Stimulated activated CD8-positive, alpha-beta memory T cell treated with anti-CD3 and anti-CD28 coated beads, Interleukin-4, amount 100 ng/mL, for 48 hours (primary cell): ENCODE measurements at places on chromosomes 11 and 22.

DNA sequence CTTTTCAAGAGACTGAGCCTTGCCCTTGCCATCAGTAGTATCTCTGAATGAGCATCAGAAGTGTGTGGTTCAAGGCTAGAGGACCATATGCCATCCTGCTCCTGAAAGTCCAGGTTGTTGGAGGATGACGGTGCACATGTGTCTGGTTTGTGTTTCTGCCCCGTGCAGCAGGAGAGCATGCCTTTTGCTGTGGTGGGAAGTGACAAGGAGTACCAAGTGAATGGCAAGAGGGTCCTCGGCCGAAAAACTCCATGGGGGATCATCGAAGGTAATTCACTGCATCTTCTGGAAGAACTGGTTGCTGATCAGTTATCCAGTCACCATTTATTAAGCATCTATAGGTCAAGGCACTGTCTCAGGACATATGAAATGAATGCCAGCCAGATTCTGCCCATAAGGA is 6.1 kb upstream of the WBP2NL start:
- DNase-seq = no peak

GRCh38 chr11:121282886-121283502 is 9.6 kb upstream of the SC5D start:
- DNase-seq = no peak

DNA sequence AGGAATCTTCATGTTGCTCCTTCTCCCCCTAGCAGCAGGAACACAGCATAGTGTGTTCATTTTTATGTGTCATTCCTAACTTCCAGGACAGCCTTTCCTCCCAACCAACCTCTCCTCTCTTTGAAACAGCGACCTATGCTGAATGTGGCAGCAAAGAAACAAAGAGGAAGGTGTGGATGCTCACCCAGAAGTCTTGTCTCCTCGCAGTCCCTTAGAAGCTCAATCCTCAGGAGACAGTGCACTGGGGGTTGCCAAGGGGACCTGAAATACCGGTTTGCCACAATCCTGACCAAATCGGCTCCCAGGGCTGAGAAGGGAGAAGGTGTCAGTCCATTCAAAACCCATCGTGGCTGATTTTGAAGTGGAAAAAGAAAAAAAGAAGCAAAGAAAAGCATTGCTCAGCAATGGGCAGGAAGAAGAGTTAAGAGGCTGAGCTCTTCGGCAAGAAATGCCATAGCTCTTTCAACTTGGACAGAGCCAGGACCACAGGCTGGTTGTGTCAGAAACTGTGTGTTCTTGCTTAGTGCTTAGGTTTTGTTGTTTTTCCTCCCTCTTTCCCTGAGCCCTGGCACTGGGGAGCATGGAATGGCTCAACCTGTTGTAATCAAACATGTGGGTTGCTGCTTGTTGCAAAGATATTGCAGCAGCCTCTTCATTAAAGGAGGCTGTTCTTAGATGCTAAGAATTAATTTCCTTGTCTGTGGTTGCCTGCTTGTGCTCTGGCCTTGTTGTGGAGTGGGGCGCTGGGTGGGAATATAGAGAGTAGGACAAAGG is 30.4 kb upstream of the TENM4 start:
- no peak for DNase-seq

GRCh38 chr11:14114269-14114668 is 151.7 kb downstream of the SPON1 start:
- DNase-seq = no peak

DNA sequence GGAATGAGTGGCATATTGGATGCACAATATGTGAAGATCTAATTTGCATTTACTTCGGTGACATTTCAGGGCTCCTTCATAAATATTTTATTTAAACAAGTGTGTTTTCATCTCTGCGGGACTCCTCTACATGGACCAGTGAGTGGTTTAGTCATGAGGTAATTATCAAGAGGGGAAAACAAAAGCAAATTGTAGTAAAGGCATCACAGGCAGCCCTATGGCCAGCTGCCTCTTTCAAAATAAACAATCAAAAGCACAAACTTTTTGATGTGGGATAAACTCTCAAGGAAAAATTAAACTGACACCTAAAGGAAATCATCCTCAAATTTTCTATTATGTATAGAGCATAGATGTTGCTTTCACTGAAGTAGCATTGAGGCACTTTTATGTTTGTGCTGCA is 6.0 kb downstream of the SYT9 start:
- no peak for DNase-seq

GRCh38 chr11:100512475-100512874 is 174.6 kb upstream of the ARHGAP42 start:
- no peak for DNase-seq

DNA sequence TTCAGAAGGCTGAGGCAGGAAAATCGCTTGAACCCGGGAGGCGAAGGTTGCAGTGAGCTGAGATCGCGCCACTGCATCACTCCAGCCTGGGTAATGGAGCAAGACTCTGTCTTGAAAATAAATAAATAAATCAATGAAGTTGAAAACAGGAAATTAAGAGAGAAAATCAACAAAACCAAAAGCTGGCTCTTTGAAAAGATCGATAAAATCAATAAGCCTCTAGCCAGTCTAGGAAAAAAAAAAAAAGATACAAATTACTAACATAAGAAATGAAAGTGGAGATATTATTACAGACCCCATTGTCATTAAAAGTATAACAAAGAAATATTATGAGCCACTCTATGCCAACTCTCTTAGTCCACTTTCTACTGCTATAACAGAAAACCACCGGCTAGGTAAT is 48.0 kb upstream of the NUP160 start:
- DNase-seq = no peak

GRCh38 chr11:133955081-133955891 is 1.5 kb downstream of the IGSF9B start:
- DNase-seq = peak; percentile 63

DNA sequence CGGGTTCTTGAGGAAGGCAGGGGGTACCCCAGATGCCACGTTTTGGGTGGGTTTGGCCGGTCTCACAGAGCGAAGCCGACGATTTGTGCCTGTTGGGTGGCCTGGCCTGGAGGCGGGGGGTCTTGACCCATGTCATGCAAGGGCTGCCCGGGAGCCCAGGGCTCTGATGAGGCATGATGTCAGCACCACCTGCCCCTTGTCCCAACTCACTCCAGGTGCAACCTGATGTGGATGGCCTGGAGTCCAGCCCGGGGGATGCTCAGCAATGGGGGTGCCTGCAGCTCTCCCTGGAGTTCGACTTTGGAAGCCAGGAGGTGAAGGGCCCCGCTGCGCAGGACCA is 851 bp downstream of the SYT8 start:
- DNase-seq = no peak

- DNase-seq = no peak
These were observed 99.6 kb upstream of the GRAMD1B start for GRCh38 chr11:123330471-123330870.

DNA sequence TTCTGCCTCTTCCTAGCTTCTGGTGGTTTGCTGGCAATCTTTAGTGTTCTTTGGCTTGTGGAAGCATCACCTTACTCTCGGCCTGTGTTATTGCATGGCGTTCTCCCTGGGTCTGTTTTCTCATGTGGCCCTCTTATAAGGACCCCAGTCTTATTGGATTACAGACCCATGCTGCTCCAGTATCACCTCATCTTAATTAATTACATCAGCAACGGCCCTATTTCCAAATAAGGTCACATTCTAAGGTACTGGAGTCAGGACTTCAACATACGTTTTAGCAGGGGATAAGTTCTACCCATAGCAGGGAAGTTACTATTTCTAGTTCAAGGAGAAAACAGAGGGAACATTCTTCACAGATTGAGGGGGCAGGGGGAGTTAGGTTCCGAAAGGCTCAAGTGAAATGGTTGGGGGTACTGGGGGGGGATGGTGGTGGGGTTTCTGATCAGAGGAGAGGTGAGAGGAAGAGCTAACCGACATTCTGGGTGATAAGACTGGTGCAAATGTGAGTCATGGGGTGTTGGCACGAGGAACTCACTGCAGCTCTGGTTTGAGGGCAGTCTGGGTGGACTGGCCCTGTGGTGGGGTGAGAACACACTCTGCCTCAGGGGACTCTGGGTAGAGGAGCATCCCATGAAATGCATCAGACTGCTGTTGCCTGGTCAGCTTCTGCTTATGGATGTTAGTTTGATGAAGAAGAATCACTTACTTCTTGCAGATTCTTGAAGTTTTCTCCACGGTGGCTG is 51.5 kb upstream of the ZBED5 start:
- no peak for DNase-seq

GRCh38 chr11:44866286-44866685 is 84.4 kb downstream of the TP53I11 start:
- DNase-seq = no peak

DNA sequence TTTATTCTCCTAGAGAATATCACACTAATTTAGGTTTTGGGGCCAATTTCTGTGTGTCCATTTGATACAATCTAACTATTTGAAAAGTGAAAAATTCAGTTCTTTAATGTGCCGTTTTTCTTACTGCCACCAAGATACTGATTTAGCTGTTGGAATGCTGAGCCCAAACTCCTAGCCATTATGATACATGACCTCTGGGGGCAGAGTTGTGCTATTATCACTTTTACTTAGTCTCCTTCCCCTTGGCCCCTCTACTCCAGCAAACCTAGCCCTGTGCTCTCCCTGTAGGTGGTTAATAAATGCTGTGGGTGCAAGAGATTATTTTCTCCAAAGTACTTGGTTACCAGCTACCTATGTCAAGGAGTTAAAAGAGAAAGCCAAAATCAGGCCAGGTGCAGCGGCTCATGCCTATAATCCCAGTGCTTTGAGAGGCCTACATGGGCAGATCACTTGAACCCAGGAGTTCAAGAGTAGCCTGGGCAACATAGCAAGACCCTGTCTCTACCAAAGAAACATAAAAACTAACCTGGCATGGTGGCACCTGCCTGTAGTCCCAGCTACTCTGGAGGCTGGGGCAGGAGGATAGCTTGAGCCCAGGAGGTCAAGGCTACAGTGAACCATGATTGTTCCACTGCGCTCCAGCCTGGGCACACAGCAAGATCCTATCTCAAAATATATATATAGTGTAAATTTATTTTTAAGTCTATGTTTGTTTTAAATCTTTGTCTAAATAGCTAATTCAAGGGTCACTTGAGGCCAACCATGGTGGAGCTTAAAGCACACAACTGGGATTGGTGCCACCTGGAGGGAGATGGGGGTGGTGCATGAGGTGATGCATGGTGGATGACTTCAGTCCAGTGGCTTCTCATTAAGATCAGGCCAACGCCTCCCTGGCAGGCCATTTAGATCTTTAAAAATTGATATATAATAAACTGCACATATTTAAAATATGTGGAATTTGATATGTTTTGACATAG is 193.2 kb upstream of the PLET1 start:
- DNase-seq = peak; percentile 70

GRCh38 chr22:24554313-24555164 is at the start of gene GUCD1:
Gene GUCD1 (minus strand): TSS chr22:24555138. CDS start chr22:24554991, 147 bp downstream.
- DNase-seq = peak; percentile 44

DNA sequence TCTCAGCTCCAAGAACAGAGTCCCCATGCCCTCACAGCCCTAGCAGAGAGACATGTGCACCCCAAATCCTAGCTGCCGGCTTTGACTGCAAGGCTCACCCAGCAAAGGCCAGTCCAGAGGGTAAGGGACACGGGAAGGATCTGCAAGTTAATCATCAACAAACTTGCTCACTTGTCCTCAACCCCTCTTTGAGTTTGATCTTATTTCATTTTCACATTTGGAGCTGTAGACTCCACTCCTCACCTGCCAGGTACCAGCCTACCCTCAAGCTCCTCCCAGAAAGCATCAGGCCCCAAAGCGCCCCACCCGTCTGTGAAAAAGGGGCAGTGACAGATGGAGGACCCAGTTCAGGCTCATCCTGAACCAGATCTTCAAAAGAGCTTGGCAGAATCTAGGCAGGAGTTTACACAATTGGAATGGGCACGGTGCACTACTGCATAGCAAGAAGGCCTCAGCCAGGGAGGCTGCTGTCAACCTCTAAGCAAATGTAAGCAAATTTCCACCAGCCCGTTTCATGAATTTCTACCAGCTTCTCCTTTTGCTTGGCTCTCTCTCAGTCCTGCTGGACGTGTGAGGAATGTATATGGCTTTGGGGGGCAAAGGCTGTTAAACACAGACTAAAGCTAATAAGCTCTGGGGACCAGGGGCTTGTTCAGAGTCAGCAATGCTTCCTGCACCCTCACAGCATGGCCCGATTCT is 5.5 kb downstream of the EHD1 start:
- no peak for DNase-seq

GRCh38 chr22:41928593-41929417 is 2.2 kb upstream of the TNFRSF13C start:
- no peak for DNase-seq

DNA sequence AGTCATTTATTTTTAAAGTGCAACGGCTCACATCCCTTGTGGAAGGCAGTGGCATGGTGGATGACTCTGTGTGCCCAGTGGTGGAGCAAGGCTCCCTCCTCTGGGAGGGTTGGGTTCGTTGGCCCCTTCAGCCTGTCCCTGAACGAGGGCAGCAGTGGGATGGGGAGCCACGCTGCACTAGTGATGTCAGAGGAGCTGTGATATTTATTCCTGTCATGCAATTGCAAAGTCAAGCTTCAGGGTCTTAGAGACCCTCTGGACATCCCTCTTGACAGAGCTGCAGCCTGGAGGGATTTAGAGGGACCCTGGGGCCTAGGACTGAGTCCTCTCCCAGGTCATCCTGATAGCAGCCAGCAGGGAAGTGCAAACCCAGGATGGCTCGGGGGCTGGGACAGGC is 78.2 kb upstream of the NARS2 start:
- no peak for DNase-seq

- no peak for DNase-seq
These were observed 31.7 kb upstream of the GRAMD4 start for GRCh38 chr22:46588279-46589140.

GRCh38 chr11:75557666-75558494 is 4.2 kb upstream of the SERPINH1 start:
- DNase-seq = no peak

- DNase-seq = no peak
These were observed 12.1 kb upstream of the XBP1 start for GRCh38 chr22:28812516-28812915.

DNA sequence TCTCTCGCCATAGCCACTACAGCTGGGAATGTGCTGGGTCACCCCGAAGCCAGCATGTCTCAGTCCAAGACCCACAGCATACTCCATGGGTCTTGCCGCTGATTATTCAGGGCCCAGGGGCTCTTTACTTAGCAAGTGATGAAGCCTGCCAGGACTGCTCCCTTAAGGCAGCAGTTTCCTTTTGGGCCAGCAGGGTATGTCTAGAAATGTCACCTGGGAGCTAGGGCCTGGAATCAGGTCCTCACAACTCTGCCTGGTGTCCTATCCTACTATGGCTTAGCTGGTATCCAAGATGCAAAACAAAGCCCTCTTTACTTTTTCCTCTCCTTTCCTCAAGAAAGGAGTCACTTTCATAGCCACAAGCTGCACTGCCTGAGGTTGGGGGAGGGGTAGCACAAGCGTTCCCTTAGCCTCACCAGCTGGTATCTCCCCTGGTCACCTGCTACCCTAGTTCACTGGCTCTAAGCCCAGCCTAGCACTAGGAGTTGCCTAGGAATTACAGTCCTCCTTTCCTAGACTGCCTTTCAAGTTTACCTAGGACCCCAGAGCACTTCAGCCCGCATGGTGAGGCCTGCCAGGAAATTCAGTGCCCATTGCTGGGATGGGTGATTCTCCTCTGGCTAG is 22.6 kb upstream of the NCR3LG1 start:
- no peak for DNase-seq

GRCh38 chr22:30906946-30907345 is 61.6 kb downstream of the MORC2 start:
- no peak for DNase-seq
